ENCODE measurements at places on chromosomes 12 and 14.

GRCh38 chr14:50656776-50657175, 11.3 kb downstream of the SAV1 start:
- no peak for DNase-seq

DNA sequence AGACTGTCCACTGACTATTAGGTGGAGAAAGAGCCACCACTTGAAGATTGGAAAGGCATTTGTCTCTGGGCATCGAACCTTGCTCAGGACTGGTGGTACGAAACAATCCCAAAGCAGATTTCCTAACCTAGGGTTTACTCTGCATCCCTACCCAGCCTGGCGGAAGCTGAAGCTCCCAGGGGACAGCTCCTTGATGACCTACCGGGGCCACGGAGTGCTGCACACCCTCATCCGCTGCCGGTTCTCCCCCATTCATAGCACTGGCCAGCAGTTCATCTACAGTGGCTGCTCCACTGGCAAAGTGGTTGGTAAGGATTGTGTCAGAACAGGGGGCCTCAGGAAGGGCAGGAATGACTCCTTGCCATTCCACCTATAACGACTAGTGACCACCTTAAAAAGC, 6.5 kb upstream of the NRL start:
- no peak for DNase-seq

GRCh38 chr12:94592080-94592479, 58.3 kb downstream of the TMCC3 start:
- DNase-seq = no peak

GRCh38 chr14:79663453-79663852, 547.9 kb downstream of the DIO2 start:
- DNase-seq = no peak

GRCh38 chr12:130482448-130482847, 144.8 kb downstream of the PIWIL1 start:
- DNase-seq = no peak

DNA sequence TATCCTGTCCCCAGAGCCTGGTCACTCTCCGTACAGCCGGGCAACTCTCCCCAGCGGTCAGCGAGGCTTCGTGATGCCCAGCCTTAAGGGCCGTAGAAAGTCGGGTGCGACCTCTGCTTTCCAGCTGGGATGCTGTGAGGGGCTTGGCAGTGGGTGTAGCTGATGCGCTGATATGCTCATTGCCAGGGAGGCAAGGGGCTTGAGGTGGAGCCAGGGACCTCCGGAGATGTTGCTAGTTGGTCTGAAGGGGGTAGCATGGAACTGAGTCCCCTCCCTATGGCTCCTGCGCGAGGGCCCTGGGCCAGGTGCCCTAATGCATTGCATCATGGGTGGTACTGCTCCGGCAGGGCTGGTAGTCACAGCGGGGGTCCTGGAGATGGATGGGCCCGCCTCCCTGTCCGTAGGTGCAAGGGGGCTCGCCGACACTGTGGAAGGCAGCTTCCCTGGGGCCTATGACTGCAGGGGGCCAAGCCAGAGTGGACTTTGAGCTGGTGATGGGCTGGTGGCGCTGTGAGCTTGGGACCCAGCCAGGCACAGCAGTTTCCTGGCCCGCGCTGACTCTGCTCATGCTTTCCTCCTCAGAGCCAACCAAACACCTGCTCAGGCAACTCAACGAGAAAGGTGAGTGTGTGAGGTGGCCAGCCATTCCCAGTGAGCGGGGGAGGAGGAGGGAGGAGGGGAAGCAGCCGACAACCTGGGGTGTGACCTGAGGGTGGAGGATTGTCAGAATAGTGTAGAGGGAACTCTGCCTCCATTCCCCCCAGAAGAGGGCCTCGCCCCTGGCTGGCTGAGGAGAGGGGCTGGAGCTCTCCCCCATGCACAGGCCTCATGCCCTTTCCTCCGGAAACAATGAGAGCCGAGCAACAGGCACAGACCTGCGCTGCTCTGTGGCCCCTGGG, 32.3 kb downstream of the PLEKHG3 start:
- no peak for DNase-seq

GRCh38 chr14:72480464-72481243, 413.2 kb downstream of the DPF3 start:
- DNase-seq = no peak

- no peak for DNase-seq
Measured at GRCh38 chr12:40226705-40227104, 1.9 kb downstream of the LRRK2 start.

GRCh38 chr12:52010152-52010622, 3.4 kb downstream of the TAMALIN start:
- no peak for DNase-seq

DNA sequence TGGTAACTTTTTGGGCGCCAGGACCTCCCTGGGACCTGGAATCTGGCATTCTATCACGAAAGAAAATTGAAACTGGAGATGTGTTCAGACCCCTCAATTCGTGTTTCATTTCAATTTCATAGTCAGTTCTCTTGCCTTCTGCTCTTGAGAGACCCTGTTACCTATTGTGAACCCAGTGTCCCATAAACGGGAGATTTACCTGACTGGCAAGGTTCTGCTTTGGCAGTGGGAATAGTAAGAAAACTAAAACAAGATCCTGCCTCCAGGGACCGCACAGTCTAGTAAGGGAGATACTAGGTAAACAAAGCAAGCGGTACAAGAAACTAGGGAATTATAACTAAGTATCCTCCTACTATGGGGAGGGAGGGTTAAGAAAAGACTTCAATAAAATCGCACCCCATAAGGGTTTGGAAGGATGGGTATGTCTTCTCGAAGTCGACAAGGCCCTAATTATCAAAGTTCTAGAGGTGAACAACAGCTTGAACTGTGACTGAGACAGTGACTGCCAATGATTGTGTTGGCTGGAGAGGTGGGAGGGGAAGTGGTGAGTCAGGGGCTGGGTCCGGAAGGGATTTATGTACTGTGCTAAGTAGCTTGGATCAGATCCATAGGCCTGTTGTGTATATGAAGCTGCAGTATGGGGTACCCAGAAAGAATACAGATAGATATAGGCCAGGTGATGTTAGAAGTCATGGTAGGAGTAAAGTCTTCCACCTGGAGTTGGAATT, 754 bp downstream of the ACSS3 start:
- no peak for DNase-seq

GRCh38 chr12:14892726-14893505, 7.3 kb upstream of the MGP start:
- no peak for DNase-seq

GRCh38 chr14:61749867-61750266, 12.4 kb upstream of the SNAPC1 start:
- DNase-seq = no peak

GRCh38 chr12:43848226-43848507, 12.3 kb downstream of the TMEM117 start:
- DNase-seq = no peak

DNA sequence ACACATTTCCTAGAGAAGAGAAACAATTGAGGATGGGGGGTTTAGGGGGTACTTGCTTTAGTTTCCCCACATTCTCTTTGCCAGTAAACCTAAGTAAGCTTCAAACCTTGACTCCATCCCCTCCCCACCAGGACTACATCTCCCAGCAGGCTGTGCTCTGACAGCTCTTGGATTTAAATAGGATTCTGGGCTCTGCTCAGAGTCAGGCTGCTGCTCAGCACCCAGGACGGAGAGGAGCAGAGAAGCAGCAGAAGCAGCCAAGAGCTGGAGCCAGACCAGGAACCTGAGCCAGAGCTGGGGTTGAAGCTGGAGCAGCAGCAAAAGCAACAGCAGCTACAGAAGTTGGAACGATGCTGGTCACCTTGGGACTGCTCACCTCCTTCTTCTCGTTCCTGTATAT, 20.6 kb downstream of the RDH12 start:
- DNase-seq = no peak

DNA sequence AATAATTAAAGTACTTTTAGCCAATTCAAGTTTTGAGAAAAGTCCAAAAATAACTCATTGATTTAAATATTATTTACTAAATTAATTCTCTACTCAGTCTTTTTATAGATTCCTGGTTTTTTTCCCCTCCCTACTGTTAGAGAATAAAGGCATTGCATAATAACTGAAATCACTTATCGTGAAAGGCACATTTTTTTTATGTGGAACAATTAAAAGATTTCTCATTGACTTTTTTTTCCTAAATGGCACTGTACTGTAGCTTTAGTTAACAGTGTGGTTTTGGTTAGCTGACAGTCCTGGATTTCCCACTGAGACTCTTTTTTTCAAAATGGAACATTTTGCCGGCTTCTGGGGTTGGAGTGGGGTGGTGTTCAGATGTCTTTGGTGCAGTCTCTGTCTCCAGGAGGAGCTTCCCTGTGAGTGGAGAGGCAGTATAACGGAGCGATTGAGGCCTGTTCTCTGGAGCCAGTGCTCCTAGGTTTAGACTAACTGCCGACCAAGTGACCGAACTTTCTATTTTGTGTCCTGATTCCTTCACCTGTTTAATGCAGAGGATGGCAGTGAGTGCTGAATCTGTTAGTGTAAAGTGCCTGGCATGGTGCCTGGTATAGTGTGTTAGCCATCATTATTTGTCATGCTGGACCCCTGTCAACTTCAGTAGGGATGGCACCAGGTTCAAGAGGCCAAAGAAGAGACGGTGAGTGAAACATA, 117.7 kb downstream of the ADCK1 start:
- no peak for DNase-seq

GRCh38 chr14:103885509-103885932, 38.1 kb upstream of the PPP1R13B start:
- no peak for DNase-seq

DNA sequence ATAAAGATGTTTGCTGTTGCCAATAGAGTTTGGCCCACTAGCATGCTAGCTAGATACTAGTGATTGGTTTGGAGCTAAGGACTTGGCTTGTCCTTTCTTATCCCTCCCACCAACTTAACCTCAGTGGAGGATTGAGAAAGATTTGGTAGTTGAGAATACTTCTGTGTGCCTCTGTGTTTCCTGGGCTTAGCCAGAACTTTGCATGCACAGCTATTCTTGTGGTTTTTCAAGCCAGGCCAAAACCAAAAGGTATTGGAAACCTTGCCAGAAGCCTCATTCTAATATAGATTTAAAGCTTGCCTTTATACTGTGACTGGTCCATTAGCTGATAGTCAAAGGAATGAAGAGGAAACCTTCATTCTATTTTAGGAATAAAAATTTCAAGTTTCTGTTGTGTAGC, 188.5 kb downstream of the CCDC91 start:
- no peak for DNase-seq

DNA sequence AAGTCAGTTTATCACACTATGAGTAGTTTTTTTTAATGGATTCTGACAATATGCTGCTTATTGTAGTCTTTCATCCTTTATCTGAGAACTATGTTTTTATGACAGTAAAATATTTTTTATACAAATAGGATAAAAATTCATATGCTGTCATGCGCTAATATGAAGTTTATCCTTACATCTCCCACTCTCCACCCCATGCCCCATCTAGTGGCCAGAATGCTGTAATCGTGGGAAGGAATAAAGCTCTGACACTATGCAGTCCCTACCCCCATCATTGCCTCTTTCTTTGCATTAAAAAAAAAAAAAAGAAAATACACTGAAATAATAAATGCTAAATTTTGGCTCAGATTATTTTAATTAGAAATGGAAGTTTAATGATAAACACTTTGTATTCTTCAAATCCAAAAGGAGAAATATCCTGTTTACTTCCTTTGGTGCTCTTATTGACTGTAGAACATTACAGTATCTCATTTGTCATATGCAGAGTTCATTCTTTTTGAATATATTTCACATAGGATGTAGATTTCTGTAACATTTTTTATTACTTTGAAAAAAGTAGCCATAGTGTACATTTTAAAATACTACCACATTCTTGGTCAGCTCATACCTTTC, 145.9 kb upstream of the SLCO1C1 start:
- DNase-seq = no peak

GRCh38 chr12:52534482-52534881, 14.3 kb upstream of the KRT5 start:
- DNase-seq = no peak

GRCh38 chr12:57533108-57533507, 10.5 kb downstream of the MBD6 start:
- no peak for DNase-seq

DNA sequence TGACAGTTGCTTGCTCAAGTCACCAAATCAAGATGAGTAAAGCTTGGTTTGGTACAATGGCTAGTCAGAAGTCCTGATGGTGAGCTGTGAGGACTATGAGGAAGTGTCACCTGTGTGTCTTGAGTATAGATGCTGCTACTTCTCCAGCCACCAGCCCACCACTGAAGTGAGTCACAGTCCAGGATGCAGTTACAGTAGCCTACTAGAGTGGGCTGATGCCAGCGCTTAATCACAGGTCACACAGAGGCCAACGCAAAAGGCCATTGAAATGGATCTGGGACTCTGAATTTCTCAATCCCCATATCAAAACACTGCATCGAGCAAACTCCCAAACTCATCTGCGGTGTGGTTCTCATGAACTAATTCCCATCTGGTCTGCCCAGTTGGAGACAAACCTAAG, 223.1 kb downstream of the ANO6 start:
- no peak for DNase-seq

DNA sequence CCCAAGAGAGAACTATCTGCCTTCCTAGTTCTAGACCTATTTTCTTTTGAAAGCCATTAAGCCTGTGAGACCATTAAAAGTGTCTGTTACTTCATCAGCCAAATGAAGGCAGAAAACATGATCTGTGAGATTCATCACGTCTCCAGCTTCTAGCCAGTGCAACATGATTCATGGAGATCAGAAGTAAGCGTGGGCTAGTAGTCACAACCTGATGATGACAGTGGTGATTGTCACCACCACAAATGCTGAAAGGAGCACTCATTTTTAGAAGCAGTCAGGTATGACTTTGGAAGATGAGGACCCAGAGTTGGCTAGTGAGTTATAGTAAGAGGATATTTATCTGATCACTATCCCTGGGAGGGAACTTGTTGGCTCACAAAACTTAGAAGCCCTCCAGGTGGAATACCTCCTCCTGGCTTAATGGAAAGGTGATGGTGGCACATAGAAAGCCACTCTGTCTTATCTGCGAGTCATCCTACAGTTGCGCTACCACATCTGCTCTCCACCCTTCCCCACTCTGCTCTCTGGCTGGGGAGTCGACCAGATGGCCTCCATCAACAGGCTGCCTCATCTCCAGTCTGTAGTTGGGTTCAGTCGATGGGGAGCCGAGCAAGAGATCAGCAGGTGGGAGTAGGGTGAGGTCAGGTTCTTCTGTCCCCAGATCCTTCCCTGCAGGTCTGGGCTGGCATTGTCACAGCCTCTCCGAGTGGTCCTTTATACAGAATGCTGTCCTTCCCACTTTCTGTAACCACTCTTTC, 317.6 kb upstream of the FKBP4 start:
- DNase-seq = no peak

- DNase-seq = no peak
Measured at GRCh38 chr14:94127330-94127729, 2.1 kb downstream of the IFI27L2 start.

Data from DMS 273 treated with DMSO at 0.1 percent for 48 hours (cell line).